ENCODE measurements at places on chromosomes 11 and 22.

- DNase-seq: no peak
Measured at GRCh38 chr22:36839356-36840073, 21.3 kb upstream of the NCF4 start.

- DNase-seq: no peak
Measured at GRCh38 chr11:131885431-131885830, 515.0 kb downstream of the NTM start.

DNA sequence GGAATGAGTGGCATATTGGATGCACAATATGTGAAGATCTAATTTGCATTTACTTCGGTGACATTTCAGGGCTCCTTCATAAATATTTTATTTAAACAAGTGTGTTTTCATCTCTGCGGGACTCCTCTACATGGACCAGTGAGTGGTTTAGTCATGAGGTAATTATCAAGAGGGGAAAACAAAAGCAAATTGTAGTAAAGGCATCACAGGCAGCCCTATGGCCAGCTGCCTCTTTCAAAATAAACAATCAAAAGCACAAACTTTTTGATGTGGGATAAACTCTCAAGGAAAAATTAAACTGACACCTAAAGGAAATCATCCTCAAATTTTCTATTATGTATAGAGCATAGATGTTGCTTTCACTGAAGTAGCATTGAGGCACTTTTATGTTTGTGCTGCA lies 6.0 kb downstream of the SYT9 start:
- no peak for DNase-seq

DNA sequence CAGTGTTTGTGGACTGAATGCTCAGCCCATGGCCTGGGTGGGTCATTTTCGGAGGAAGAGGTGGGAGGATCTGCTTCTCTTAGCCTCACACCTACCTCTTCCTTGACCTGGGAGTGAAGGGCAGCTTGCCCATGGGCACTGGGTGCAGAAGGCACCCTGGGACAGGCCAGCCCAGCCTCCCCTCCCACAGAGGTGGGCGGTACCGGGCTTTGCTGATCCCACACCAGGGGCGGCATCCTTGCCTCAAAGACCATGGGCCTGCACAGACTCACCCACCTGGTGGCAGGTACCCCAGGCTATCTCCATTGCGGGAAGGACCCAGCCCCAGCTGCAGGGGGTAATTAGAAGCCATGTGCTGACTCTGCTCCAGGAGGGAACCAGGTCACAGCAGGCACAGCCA lies 1.5 kb upstream of the PNPLA5 start:
- no peak for DNase-seq

DNA sequence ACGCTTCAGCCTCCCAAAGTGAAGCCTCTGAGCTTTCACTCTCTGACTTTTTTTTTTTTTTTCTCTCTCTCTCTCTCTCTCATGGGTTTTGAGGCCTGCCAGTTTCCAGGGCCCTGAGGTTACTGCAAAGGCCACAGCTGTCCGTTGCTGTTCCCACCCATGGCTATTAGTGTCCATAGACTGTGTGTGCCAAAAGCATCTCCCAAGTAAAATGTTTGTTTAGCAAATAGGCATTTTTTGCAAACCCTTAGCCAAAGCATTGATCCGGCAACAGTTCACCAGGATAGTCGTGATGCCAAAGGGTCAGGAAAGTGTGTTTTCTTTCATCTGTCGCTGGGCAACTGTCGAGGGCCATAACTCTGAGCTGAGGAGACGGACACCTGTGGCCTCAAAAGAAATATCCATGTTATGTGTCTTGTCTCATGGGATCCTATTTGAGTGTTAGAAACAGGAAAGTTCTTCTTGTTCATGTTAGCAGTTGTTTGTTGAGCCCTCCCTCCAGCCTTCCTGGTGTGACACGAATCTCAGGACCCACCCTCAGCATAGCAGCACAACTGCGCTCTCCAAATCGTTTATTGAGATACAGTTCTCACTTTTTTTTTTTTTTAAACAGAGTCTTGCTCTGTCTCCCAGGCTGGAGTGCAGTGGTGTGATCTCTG lies 18.4 kb downstream of the FADS2 start:
- DNase-seq: no peak

DNA sequence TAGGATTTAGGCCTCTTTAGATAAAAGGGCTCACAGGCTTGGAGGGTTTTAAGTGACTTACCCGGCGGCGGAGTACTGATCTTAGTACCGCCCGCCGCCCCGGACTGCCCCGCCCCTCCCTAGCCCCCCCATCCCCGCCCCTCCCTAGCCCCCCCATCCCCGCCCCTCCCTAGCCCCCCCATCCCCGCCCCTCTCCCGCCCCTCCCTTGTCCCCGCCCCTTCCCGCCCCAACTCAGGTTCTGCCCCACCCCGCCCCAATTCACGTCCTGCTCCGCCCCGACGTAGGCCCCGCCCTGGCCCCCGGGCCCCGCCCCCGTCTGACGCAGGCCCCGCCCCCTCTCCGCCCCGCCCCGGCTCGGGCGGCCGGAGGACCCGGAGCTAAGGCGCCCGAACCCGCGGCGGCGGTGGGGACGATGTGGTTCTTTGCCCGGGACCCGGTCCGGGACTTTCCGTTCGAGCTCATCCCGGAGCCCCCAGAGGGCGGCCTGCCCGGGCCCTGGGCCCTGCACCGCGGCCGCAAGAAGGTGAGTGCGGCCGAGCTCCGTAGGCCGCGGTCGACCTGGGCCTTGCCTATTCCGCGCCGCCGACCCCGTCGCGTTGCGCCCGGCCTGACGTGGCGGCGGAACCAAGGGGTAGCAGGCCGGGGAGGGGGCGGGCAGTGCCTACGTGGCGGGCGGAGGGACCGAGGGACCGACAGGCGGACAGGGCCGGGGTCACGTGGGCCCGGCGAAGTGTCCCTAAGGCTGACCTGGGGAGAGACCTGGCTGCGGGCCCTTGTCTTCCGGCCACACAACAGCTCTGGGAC lies at the start of gene SCYL1:
SCYL1 (plus strand) TSS at position 343 of the 805 bp plus-strand sequence; CDS start at position 414, 71 bp downstream.
- DNase-seq: peak; percentile 90

GRCh38 chr22:32544953-32545558 lies 70.4 kb downstream of the FBXO7 start:
- DNase-seq: peak; percentile 65

GRCh38 chr11:118148856-118149255 lies 3.8 kb downstream of the SCN4B start:
- peak; percentile 79 for DNase-seq

GRCh38 chr11:122642472-122642922 lies 13.0 kb upstream of the UBASH3B start:
- DNase-seq: peak; percentile 88

GRCh38 chr11:68137833-68138232 lies 16.6 kb upstream of the CHKA start:
- no peak for DNase-seq

- peak; percentile 50 for DNase-seq
Measured at GRCh38 chr22:17264321-17265052, 45.3 kb upstream of the ADA2 start.

- no peak for DNase-seq
Measured at GRCh38 chr22:46974077-46974476, 211.6 kb downstream of the TBC1D22A start.

DNA sequence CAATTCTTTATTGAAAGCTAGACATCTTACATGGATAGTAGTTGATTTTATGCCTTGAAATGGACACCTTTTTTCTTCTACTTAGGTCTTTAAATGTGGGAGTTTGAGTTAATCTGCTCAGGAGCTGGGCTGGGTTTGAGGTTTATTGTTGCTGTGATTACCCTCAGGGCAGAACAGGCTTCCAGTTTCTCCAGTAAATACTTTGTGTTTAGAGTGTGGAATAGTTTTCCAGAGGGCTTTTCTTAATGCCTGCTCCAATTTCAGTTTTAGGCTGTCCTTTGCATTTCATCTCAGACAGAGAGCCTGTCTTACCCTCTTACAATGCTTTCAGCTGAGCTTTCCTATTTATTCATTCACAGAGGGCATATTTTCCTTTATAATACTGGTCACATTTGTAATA lies 69.9 kb upstream of the ADORA2A start:
- no peak for DNase-seq

GRCh38 chr11:111344032-111344431 lies 35.0 kb downstream of the POU2AF1 start:
- DNase-seq: peak; percentile 21

- peak; percentile 76 for DNase-seq
Measured at GRCh38 chr11:61769169-61769920, 16.9 kb downstream of the MYRF start.

DNA sequence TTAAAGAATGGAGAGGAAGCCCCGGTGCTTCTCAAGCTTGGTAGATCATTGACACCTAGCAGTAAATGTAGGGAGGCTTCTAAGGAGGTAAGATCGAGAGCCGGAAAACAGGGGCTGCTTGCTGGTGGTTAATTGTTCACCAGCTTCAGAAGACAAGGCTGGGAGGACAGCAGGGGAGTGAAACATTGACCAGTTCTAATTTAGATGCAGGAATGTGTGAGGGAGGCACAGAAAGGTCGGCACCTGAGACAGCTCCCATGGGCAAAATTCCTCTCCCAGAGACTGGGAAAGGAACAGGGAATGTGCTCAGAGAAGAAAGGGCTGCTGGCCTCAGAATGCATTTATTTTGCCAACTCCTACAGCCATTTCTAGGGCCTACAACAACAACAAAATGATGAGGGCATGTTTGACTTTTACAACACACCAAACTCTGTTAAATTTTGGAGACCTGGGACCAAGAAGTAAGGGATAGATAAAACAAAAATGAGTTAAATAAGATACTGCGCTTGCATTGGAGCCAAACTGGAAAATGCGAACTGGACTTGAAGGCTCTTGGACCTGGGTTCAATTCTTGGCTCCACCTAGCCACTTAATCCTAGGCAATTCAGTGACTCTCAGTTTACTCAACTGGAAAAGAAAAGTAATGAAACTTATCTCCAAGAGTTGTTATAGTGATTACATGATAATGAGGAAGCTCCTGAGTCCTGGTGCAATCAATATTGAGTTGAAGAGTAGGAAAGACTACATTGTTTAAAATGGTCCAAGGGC lies 31.0 kb downstream of the FZD4 start:
- peak; percentile 87 for DNase-seq

GRCh38 chr11:122085264-122085663 lies 30.8 kb downstream of the BLID start:
- DNase-seq: peak; percentile 77

GRCh38 chr11:117789241-117789640 lies 7.8 kb downstream of the DSCAML1 start:
- no peak for DNase-seq

- DNase-seq: peak; percentile 52
Measured at GRCh38 chr11:73157101-73158010, 15.2 kb upstream of the FCHSD2 start.

- DNase-seq: no peak
Measured at GRCh38 chr11:92725352-92725751, 244.1 kb upstream of the MTNR1B start.

- DNase-seq: no peak
Measured at GRCh38 chr11:89660234-89660633, 49.9 kb upstream of the TRIM77 start.

- no peak for DNase-seq
Measured at GRCh38 chr11:62931499-62932278, 10.5 kb upstream of the CHRM1 start.

DNA sequence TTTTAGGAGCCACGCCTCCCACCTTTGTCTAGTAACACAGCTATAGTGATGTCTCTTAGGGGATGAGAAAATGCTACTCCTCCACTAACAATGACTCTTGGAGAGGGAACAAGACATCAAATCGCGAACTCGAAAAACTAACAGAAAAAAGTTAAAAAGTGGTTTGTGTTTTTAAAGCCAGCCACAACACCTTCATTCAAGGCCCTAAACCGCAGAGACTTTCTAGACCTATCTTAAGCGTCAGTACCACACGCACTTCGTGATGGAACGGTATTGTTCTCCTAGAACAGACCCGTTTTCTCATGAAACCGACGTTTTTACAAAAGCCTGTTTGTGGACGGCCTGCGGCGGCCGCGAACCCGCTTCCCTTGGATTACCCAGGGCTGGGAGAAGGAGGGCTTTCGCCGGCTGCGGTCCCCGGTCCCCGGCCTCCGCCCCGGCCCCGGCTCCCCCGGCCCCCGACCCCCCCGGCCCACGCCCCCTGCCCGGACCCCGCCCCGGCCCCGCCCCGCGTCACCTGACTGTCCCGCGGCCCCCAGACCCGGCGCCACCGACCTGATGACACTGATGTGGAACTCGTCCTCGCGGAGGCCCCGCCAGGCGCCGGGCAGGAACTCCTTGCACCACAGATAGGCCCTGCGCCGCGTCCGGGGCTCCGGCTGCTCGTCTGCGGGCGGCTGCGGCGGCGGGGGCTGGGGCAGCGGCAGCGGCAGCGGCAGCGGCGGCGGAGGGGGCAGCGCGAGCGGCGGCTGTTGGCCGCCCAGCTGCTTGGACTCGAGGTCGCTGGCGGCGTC lies 718 bp downstream of the CHKA start:
- DNase-seq: peak; percentile 56

DNA sequence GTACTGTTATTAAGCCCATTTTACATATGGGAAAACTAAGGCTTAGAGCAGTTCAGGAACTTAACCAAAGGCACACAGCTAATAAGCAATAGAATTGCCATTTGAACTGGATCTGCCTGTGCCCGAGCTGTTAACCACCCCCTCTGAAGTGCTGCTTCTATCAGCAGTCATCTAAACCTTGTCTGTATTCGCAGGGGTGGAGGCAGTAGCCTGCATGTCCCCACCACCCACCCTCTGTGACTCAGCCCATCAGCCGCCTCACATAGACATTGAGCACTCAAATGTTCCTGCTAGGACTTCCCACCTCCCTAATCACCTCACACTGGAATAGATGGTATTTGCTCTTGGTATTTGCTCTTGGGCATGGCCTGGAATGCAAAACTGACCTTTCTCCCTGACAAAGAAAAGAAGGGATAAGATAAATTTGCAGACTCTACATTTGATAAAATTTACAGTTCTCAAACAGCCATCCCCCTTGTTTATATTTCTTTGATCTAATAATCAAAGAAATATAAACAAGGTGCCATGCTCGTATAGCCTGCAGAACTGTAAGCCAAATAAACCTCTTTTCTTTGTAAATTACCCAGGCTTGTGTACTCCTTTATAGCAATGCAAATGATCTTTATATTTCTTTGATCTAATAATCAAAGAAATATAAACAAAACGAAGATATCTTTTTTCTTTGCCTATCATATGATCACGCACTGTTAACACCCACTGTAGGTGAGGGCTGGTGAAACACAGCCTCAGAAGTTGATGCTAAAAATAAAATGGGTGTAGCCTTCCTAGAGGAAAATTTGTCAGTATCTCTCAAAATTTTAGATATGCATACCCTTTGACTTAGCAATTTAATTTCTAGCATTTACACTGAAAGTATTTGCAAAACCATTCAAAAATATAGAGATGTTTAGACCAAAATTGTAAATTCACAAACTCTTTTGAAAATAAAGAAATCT lies 15.9 kb downstream of the DKK3 start:
- peak; percentile 79 for DNase-seq

- no peak for DNase-seq
Measured at GRCh38 chr11:62458212-62459002, 39.6 kb downstream of the SCGB1A1 start.
